RPMI8226 (cell line): ENCODE measurements at places on chromosomes 12 and 14.
A peak's percentile ranks its signal among the peaks of the same experiment; 100 is the strongest.

- no peak for DNase-seq
These were observed 89.0 kb downstream of the SLC24A4 start for GRCh38 chr14:92411941-92412340.

DNA sequence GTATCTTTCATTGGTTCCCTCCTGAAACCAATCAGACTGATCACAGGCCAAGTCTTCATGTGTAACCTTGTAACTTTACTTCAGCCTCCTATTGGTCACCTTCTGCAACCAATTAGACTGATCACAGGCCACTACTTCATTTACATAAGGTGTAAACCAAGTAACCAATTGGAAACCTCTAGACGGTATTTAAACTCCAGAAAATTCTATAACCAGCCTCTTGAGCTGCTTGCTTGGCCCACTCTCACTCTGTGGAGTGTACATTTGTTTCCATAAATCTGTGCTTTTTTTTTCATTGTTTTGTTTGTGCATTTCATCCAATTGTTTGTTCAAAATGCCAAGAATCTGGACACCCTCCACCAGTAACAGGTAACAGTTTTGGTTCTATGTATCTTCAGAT, 47.5 kb downstream of the EIF2S3B start:
- no peak for DNase-seq

- DNase-seq = no peak
These were observed 12.2 kb downstream of the AGAP2 start for GRCh38 chr12:57726151-57726883.

DNA sequence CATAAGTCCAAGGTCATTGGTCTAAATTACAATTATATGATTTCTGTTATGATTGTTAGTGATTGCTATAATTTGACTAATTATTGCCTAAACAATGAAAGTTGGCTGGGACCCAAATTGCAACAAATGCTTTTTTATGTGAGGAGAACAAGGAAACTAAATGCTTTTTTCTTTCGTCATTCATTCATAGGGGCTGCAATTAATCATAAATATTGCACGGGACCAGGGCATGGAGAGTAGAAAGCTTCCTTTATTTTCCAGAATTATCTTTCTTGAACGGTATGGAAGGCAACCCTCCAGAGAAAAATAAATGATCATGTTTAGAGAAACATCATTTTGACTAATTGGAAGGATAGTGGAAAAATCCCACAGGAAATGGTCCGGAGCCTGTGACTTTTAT, 32.6 kb upstream of the ARHGAP5 start:
- no peak for DNase-seq

DNA sequence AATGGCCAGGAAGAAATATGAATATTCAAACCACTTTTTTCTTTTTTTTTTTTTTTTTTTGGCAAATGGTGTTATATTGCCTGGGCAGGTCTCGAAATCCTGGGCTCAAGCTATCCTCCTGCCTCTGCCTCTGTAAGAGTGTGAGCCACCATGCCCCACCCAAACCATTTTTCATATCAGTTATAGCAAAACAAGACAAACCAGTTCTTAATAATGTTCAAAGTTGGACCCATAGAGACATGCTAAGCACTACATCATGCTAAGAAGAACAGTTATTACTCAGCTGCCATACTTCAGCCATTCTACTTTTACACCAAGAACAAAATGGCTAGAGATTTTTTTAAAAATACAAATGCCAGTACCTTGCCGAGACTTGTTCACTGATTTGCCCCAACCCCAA, 25.5 kb downstream of the EIF2S1 start:
- no peak for DNase-seq

DNA sequence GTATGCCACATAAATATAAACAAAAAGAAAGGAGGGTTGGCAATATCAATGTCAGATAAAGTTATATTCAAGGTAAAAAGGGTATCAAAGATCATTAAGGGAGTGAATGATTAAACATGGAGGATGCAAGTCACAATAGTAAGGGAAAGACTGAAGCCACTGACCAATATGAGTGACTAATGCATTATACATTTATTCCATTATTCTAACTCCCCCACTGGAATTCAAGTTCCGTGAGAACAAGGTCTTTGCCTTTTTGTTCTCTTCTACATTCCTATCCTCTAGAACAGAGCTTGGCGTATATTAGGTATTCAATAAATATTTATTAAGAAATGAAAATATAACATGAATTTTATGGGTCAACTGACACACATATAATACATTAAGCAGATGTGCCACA, 30.7 kb downstream of the MAP4K5 start:
- DNase-seq = no peak

GRCh38 chr12:56038022-56038655, 3.6 kb upstream of the RPS26 start:
- DNase-seq = no peak

DNA sequence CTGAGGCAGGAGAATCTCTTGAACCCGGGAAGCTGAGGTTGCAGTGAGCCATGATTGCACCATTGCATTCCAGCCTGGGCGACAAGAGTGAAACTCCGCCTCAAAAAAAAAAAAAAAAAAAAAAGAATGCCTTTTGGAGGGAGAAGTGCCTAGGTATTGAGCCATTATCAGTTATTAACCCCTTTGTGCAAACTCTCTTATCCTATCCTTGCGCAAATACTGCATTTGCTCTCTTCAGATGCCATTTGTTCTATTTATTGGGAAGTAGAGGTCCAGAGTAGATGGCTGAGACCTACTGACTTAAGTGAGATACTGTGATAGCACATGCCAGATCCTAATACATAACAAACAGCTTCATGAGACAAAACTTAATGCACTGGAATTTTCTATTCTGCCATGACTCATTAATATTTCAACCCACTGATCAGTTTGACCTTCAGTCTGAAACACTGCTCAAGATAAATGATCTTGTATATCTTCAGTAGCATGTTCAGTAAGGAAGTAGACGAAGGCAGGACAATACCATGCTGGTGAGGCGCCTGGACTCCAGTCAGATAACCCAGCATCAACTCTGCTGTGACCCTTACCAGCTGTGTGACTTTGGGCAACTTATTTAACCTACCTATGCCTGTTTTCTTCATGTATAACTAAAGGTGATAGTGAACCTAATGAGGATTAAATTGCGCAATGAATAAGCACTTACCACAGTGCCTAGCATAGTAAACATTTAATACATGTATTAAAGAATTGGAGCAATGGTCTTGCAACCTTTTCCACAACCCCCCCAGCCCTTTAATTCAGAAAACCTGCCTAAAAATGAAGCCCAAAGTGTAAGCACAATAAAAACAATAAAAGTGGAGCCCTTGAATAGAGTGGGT, 5.7 kb upstream of the DNAAF2 start:
- DNase-seq = no peak

DNA sequence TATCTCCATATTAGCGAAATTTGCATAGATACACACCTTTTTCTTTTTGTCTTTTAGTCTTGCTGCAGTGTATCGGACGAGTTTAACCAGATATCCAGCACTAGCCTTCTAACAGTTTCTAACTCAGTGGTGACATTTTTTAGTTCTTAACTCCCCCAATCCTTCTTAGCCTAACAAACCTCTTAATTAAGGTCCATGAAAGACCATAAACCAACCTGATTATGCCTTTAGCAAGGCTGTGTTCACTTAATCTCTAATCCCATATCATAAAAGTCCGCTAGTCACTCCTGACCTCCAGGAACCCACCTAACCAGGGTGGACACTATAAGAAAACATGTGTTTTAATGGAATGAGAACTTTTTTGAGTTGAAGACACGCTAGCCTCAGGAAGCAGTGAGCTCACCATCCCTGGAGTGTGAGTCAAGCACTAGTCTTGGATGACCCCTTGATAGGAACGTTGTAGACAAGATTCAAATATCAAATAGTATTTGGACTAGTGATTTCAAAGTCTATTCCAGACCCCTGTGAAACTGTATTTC, 9.5 kb downstream of the CDKN1B start:
- no peak for DNase-seq

DNA sequence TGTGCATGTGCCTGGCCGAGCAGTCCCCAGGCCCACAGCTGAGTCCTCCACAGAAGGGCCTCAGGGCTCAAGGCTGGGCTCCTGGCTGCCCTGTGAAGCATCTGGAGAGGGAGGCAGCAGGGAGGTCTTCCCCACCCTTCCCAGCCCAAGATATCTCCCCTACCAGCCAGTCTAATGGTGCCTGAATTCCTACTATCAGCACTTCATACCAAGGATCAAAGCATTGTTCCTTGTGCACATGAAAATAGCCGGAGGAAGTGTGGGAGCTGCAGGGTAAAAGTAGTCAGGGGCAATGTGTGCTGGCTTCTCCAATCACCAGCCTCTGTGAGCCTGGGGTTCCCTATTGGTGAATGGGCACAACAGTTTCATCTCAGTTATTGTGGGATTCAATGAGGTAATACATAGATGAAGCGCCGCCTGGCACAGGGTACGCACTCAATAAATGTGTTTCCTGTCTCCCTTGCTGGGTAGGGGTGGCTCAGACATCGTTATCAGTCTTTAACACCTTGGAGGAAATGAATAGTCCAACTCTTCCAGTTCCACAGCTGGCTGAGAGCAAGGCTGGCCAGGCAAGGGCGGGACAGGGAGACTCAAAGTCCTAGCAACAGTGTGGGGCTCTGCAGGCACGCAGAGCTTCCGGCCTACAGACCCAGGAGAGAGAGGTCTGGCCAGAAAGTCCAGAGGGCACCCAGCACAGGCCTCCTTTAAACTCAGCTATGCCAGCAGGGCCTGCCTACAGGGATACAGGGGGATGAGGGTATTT, 39.1 kb upstream of the PNMA1 start:
- no peak for DNase-seq

DNA sequence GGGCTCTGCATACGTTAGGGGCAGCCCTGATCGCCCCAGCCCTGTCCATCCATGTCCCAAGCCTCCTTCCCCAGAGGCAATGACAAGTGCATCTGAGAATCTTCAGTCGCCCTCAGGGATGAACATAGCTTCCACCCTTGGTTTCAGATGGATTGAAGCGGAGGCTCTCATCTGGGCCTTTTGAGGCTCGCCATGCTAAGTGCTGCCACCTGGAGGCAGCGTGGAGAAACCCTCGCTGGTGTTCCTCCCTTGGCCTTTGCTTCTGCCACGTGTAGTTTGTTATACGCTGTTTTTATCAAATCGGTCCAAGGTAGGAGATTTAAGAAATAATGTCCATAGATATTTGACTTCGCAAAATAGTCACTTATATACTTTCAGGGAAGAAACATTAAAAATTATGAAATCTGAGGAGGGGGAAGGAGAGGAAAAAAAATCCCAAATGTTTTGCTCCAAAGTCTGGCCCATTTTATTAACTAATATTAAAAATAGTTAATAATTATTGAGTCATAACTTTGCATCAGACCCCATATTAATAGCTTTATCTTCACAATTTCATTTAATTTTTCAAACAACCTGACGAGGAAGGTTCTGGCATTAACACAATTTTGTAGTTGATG, 28.8 kb upstream of the LRRC10 start:
- DNase-seq = peak; percentile 76

GRCh38 chr12:120227233-120228040, 26.5 kb upstream of the RPLP0 start:
- DNase-seq = no peak

DNA sequence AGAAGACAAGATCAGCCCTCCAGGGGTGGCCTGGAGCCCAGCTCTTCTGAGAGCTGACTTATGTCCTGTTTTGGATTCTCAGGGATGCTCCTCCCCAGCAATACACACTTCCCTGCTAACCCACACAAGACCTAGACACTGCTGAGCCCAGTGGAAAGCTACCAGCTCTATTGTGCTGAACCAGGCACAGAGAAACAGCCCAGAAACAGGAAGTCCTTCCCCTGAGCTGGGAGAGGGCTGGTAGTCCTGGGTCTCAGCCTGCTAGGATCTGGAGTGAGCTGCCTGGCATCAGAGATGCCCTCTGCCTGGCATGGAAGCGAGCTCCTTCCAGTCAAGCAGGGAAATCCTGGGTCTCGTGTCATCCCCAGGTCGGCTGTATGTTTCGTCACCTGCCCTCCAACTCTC, 1.2 kb upstream of the LAG3 start:
- DNase-seq = peak; percentile 60

GRCh38 chr12:93425736-93426411, 15.9 kb downstream of the UBE2N start:
- no peak for DNase-seq

- no peak for DNase-seq
These were observed 17.1 kb downstream of the MRPL42 start for GRCh38 chr12:93484315-93484981.

GRCh38 chr14:96962337-96962736, 165.2 kb downstream of the VRK1 start:
- DNase-seq = no peak

DNA sequence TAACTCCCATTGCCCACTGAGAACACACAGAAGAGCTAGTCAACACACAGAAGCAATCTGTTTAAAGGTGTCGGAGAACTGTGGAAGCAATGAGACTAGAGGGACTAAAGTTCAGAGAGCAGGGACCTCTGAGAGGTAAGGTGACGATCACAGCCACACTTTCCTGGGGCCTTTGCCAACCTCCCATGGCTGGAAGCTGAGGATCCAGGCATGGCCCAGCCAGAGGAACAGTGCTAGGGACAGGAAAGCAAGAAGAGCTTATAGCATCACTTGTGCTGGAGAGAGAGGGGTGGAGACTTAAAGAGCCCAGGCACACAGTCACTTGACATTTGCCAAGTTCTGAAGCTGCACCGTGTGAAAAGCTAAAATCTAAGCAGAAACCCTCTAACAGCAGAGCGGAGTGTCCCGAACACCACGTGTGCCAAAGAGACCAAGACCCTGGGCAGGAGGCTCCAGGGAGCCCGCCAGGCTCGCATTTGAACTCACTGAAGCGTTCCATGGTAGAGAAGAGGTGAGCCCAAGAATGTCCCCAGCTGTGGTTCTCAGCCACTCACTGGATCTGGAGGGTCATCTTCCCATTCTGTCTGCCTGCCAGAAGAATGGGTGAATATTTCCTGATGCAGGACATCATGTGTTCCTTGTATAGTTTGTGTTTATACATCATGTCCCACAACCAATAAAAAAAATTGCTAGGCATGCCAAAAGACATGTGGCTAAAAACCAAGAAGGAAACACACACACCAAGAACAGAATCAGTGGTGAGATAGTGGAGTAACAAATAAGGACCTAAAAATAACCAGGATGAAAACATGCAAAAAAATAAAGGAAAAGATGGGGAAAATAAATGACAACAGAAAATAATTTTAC, 174.0 kb upstream of the C14orf180 start:
- no peak for DNase-seq

- DNase-seq = no peak
These were observed 153.9 kb downstream of the PIK3C2G start for GRCh38 chr12:18415227-18415626.

- DNase-seq = no peak
These were observed 432.1 kb downstream of the CCDC91 start for GRCh38 chr12:28622406-28622805.

- DNase-seq = no peak
These were observed 8.8 kb upstream of the DDHD1 start for GRCh38 chr14:53161758-53162435.
